ENCODE measurements at places on chromosomes 7 and 10. TPM values are rescaled to one million over a fixed set of nuclear protein-coding genes. Genes with fewer than 3 reads are reported as not detected.
A peak's percentile ranks its signal among the peaks of the same experiment; 100 is the strongest.

GRCh38 chr7:133409421-133409820 lies 156.5 kb downstream of the EXOC4 start:
- DNase-seq = no peak

- no peak for DNase-seq
Observed at GRCh38 chr10:72134785-72135767, 46.7 kb upstream of the SPOCK2 start.

DNA sequence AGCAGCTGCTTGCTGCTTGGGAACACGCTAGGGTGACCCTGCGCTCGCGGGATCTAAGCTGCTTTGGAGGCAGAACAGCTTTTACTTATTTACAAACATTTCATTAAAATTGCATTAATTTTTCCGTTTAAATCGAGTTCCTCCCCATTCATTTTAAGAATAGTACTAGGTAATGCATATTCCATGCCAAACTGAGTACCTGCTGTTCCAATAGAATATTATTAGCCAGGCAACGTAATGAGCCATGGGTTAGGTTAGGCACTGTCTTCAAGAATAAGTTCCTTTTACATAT lies 860 bp downstream of the EXOC6 start:
- no peak for DNase-seq

DNA sequence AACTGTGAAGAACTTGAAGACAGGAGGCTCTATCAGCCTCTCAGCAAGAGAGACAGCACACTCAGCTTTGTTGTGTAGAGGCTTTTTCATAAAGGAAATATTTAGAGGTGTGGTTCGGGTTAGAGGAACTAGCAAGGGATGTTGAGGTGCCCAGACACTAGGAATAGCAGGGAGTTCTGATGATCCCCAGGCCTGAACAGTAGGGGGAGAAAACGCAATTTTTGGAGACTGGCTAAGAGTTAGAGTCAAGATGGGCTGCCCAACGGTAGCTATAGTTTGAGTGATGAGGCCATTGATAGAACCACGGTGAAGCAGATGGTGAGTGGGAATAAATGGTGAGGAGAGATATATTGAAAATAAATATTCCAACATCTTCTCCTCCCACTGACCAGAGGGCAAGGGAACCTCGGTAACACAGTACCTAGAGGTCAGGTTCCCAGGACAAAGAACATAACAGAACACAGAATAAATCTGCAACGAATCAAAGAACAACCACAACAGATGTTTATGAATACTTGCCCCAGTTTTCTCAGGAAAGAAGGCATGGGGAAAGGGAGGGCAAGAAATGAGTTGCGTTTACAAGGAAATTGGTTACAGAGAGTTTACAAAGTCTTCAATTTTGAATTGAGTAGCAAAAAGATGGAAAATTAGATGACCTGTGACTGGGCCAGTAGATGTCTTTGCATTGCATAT lies 24.2 kb upstream of the BPGM start:
- no peak for DNase-seq

GRCh38 chr10:78551184-78552005 lies 517.4 kb upstream of the ZMIZ1 start:
- DNase-seq = peak; percentile 81

Gene SYT15
- 5.2 TPM for total RNA-seq

Gene CASD1
- total RNA-seq = 14.3 TPM

Gene ZNF804B
- total RNA-seq = not detected

Gene GSTO2
- 0.13 TPM for total RNA-seq

Gene SRRM3
- 0.24 TPM for total RNA-seq

Data from SJSA1 (cell line).